ENCODE measurements at places on chromosomes 6 and 20.

DNA sequence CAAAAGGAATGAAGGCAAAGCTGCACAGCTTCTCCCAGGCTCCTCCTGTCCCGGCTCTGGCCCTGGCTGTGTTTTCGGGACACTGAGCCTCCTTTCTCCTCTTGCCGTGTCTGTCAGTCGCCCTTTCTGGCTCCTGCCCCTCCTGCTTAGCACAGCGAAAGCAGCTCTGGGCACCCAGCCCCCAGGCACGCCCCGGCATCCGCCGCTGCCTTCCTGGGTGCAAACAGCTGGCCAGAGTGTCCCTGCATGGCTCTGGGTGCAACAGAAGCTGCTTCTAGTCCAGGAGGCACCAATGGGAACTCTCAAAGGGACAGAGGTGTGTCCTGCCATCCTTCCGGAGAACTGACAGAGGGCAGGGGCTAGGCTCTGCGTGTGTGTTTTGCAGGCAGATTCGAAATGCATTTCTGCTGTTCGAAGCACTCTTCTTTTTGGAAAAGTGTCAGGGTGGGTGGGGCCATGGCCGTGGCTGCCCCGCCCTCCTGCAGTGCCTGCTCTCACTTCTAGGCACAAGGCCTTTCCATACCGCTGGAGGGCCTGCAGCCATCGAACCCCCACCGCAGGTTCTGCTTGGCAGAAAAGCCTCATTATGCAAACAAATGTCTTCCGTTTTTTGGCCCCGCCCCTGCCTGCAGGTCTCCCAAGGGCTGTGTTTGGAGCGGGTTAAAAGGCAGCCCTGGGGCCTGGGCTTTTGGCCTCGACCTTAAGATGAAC, 15.5 kb downstream of the COL9A3 start:
- no peak for DNase-seq

- peak; percentile 75 for DNase-seq
These were observed 163.9 kb upstream of the SULF2 start for GRCh38 chr20:47949230-47949629.

- DNase-seq, result peak; percentile 27
These were observed 598.8 kb downstream of the MAFB start for GRCh38 chr20:40090236-40090635.

- DNase-seq, result no peak
These were observed 60.3 kb downstream of the BMP6 start for GRCh38 chr6:7786214-7786661.

- no peak for DNase-seq
These were observed 312.4 kb downstream of the UTRN start for GRCh38 chr6:144597511-144597910.

DNA sequence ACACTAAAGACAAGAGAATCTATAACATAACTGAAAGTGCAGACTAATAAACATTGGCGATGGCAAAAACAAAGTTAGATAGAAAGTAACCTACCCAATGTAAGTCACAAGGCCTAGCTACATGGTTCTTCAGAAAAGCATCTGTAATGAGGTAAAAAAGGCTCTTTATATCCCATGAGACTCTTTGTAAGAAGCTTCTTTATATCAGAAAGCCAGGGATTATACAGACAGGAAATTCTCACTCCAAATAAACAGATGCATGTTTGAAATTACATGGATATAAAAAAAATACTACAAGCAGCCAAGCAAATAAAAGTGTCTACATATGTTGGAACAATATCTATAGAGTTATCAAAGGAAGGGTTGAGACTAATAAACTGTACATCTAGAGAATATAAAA, 284.9 kb upstream of the NRSN1 start:
- no peak for DNase-seq

GRCh38 chr6:73743556-73743955, 47.6 kb downstream of the CD109 start:
- no peak for DNase-seq

DNA sequence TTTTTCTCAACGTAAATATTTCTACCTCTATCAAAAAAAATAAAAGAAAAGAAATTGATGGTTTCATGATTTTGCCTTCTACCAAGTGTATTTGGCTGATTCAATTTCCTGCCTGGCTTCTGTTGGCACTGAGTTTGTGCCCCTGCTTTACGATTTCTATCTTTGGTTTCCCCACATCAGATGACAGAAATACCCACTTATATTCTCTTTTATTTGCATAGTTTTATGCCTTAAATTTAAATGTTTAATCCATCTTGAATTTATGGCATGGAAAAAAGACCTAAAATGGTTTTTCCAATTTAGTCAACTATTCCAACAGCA, 34.3 kb downstream of the RNF24 start:
- DNase-seq, result no peak

DNA sequence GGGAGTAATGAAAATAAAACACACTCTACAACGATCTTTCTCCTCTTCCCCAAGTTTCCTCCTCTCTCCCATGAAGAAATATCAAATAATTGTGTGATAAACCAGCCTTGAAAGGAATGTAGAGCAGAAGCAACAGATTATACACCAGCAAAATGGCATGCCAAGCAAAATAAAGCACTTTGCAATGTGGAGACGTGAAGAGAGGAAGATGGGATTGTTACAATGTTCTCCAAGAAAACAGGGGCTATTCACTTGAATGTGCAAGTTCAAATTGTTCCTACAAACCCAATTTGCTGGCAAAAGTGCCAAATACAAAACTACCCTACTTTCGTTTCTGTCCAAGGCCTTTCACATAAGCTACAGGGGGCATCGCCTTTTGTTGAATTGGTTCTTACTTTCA, 185.1 kb downstream of the PDE7B start:
- no peak for DNase-seq

DNA sequence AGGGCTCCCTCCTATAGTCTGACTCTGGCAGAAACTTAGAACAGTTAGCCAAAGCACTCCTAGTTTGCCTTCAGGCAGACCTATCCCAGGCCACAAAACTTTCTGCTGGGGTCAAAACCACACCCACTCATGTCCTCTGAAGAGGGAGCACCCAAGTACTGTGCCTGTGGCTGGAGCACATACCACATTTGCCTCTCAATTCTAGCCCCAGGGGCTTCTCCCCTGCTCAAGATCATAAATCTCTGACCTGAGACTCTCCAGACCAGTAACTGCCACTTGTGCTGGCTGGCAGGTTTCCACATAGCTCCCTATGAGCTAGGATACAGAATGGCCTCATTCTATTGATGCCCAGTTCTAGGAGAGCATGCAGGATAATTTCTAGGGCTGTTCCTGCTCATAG, 781.0 kb downstream of the EYS start:
- DNase-seq, result no peak

- no peak for DNase-seq
These were observed 25.5 kb downstream of the TMEM14A start for GRCh38 chr6:52696418-52696817.

DNA sequence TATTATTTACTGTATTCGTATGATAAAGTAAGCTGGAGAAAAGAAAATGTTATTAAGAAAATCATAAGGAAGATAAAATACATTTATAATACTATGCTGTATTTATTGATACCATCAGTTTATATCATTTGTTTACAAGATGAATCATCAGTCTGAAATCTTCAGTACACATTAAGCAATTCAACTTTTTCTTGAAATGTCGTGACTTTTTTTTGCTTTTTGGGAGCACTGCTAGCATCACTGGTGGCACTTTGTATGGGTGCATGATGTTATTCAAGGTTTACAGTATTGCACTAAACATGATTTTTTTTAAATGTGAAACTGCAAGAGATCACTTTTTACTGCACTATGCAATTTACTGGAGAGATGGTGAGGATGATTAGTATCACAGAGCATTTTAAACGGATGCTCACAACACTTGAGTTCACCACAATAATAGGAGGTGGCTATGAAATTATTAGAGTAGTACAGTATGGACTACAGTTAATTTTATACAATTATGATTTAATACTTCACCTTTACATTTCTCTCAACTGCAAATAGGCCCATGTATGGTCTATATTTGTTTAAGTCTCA, 85.9 kb downstream of the SNAP25 start:
- DNase-seq, result no peak

DNA sequence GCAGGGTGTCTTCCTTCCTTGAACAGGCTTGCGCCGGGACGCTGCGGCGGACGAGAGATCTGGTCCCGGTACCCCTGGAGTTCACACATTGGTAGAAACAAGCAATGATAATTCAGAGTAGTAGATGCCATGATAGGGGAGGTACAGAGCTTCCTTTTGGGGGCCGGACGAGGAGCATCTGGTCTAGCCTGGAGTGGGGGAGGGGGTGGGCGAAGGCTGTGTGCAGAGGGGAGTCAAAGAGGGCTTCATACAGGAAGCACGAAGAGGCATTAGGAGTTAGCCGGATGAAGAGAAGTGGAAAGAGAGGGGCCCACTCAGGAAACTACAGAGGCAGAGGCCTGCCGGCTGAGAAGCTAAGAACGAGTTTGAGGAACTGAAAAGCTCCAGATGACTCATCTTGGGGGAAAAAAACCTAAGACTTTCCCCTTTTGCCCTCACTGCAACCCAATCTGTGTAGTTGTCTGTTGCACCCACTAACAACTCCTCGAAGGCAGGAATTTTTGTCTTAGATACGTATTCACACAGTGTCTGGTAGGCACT, 611 bp downstream of the CNPY3 start:
- DNase-seq, result no peak

- DNase-seq, result no peak
These were observed 61.1 kb upstream of the C20orf144 start for GRCh38 chr20:33600981-33601380.

DNA sequence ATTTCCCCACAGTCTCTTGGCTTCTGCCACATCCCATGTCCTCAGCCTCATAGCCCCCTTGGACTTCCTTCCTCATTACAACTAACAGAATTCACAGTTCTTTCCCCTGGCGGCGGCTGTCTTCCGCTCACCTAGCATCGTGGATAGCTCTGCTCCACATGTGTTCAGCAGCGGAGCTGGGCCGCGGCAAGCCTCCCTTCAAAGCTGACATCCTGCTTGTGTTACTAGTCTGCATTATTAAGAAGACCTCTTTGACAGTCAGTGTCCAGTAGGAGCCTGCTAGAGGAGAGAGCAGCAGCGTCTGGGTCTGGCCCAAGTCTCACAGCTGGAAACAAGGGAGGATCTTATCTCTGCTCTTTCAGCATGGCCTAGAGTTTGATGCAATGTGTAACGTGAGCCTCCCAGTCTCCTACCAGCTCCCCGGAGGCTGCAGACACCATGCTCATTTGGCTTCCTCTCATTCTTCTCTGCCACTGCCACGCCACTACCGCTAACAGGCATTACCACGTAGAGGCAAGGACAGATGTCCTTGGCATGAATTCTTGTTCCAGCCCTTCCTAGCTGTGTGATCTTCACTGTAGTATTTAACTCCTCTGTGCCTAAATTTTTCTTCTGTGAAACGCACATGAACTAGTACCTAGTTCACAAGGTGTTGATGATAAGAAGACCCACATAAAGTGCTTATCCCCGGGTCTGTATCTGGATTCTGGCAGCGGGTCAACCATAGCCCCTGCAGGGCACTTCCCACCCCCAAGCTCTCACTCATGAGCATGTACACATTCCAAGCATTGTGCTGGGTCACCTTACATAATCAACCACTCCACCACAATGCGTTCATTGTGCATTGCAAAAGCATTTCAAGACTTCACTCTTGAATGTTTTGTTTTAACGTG, 107.1 kb upstream of the BACH2 start:
- no peak for DNase-seq

DNA sequence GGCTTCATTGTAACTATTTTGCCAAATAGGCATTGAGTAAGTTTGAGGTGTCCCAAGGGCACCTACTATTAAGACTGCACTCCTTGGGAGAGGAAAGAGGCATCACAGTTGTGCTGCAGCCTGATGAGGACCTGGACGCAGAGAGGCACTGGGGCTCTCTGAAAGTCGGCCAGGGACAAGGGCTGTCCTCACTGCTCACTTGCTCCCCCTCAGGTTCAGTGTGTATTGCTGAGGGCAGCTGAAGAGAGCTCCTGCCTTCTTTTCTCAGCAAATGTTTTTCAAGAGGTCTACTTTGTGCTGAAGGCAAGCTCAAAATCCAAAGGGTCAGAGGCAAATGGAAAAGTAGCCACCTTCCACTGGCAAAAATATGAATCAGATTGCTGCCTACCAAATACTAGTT, 331.8 kb downstream of the RIMS1 start:
- no peak for DNase-seq

GRCh38 chr6:39753725-39754045, 28.5 kb upstream of the KIF6 start:
- DNase-seq, result no peak

DNA sequence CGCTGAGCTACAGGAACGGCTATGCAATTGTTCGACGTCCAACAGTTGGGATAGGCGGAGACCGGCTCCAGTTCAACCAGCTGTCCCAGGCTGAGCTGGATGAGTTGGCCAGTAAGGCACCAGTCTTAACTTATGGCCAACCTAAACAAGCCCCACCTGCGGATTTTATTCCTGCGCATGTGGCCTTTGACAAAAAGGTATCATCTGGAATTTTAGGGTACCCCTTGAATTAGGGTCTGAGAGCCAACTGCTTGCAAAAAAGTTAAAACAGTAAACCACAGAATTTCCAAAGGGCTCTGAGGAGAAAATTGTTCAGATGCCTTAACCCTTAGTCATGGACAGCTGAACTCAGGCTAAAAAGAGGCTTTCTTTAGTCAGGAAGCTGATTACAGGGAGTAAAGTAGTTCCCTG, 3.8 kb downstream of the EFHC1 start:
- DNase-seq, result no peak

DNA sequence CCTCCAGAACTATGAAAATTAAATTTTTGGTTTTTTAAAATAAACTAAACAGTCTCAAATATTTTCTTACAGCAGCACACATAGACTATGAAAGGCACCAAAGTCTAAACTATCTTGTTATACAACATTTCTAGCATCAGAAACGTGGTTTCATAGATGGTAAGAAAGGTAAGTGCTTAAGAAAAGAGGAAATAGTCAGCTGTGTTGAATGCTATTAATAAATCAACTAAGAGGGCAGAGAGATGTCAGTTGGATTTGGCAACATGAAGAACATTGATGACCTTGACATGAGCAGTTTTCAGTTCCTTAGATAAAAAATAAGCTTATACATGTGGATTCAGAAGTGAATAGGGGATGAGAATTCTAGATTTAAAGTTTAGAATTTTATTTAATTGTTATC, 113.6 kb downstream of the RFX6 start:
- no peak for DNase-seq

DNA sequence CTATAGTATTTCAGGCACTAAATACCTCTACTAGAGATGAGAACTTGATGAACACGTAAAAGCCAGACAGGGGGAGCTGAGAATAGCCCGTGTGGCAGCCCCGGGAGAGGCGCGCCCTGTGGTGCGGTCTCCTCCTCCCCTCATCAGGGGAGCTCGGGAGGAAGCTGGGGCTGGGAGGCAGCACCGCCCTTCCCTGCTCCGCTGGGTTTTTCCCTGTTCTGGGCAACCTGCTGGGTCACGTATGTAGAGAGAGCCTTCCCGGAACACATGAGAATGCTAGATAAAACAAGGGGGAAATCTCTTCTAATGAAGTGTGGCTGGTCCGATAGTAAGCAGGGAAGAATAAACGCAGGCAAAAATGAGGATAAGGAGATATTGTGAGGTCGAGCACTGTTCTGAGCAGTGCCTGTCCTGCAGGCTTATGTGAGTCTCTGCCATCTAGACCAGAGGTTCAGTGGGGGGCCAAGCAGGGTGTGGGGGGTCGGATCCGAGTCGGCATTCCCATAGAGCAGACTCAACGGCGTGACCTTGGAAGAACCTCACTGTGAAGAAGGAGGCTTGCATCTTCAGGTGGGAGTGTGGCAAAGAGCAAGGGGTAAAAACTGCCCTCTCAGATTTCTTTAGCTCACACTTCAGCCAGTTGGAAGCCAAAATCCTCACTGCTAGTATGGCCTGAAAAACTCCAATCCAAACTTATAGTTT, 13.4 kb upstream of the RPS6KA2 start:
- no peak for DNase-seq
